ENCODE measurements at places on chromosomes 7 and 10. TPM values are rescaled to one million over a fixed set of nuclear protein-coding genes. Genes with fewer than 3 reads are reported as not detected.

The RELN gene
- total RNA-seq: 0.01 TPM

The TYW1B gene
- 2.2 TPM for total RNA-seq

The FOXP2 gene
- not detected for total RNA-seq

The PRXL2A gene
- total RNA-seq: 43.9 TPM

The URGCP gene
- total RNA-seq: 27.5 TPM
